Foreskin melanocyte (primary cell): ENCODE measurements at places on chromosomes 7 and 10.

DNA sequence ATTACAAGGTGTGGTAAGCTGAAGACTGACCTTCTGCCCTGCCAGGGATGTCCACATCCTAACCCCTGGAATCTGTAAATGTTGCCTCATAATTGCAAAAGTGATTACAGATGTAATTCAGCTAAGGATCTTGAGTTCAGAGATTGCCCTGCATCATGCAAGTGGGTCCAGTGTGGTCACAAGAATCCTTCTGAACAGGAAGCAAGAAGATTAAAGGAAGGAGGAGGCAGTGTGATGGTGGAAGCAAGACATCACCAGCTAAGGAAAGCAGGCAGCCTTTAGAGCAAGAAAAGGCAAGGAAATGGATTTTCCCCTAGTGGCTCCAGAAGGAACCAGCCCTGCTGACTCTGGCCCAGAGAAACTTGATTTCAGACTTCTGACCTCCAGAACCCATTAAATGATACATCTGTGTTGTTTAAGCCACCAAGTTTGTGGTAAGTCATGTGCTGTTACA is 78.1 kb downstream of the USP6NL start:
- DNase-seq = peak; percentile 96

- DNase-seq = no peak
Observed at GRCh38 chr7:121953164-121953563, 80.2 kb downstream of the PTPRZ1 start.

GRCh38 chr10:3802526-3803265 is 17.7 kb upstream of the KLF6 start:
- peak; percentile 18 for DNase-seq

- peak; percentile 85 for DNase-seq
Observed at GRCh38 chr7:5699467-5700384, 81.7 kb downstream of the RNF216 start.

DNA sequence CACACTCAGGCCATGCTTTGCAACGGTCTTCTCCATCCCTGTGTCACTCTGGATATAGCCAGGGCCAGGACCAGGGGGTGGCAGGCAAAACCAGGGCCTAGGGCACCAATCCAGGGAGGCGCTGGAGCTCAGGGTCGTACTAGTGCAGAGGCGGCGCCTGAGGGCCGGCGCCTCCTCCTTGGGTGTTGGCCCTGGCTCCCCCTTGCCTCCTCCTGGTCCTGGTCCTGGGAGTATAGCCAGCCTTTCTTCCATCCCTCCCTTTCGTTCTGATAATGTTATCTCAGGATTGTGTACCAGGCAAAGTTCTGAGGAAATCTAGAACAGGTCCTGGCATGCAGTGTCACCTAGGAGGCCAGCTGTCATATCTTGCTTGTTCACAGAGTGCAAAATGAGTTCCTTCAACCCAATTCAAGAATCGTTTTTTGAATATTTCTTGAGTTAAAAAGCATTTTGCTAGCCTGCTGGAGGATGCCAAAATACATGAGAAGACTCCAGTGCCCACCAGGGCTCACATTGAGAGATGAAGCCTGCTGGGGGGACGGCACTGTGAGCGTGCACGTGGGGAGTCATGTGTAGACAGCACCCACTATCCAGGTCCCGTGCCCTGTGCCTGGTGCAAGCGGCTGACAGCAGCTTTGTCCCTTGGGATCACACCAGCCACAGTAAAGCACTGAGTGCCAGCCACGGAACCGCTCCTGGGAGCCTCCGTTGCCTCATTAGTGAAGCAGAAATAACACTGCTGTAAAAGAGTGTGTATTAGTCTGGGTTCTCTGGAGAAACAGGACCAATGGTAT is 106.9 kb upstream of the C7orf33 start:
- DNase-seq = no peak

GRCh38 chr10:73625004-73625883 is 16.0 kb downstream of the MYOZ1 start:
- DNase-seq = peak; percentile 11

DNA sequence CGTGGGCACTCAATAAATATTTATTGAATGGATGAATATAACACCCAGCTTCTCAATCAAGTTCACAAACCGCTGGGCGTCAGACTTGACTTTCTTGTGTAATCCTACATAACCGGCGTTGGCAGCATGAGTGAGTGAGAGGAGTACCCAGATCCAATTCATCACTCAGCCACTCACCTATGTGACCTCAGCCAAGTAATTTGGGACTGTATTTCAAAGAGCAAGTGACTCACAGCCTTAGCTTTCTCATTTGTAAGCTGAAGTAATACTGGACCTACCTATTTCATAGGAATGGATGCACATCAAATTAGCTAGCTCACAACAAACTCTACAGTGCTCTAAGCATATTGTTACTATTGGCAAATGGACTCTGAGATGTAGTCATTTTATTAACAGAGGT is 53.8 kb upstream of the FAM204A start:
- no peak for DNase-seq

DNA sequence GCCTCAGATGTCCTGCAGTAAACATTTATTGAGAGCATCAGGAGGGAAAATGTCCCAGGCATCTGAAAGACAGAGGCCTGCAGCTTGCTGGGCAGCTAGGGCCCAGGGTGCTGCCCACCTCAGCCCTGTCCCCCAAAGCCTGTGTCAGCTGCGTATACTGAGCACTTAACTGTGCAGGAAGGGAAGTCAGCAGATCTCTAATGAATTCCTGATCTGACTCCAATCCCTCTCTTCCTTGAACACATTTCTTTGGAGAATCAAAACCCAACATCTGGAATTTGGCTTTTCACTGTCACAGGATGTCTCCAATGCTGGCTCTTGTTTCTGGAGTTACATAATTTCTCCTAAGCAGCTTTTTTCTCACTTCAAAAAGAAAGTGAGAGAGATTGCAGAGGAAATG is 364.7 kb upstream of the NFE2L3 start:
- DNase-seq = no peak

DNA sequence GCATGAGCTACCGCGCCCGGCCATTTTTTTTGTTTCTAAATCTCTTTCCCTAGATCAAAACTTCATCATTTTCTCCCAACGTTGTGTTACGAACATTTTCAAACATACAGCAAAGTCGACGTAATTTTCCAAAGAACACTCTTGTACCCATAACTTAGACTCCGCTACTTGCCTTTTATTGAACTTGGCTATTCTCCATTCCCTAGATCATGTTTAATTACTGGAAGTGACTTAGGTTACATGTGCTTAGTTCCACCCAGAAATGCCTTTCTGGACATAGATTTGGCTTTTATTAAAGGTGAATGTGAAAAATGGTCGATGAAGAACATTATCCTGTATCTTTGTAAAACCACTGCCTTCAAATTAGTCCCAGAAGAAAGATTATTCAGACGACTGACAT is 25.4 kb downstream of the DYNC2I1 start:
- DNase-seq = no peak

DNA sequence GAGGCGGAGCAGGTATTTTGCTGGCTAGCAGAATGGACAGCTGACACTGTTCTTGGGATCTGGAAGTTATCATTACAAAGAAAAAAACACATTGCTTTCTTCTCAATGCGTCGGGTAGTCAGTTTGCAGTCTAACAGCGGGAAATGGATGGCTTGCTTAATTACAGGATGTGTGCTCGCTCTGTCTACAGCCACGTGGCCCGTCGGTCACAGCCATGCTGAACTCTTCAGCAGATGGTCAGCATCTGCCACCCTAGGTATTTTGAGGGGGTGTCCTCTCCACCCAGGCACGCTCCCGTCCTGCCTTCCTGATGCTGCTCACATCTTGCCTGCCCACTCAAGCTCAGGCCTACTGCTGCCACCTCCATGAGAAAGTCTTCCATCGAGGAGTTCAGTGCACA is 20.4 kb upstream of the INMT start:
- DNase-seq = no peak

DNA sequence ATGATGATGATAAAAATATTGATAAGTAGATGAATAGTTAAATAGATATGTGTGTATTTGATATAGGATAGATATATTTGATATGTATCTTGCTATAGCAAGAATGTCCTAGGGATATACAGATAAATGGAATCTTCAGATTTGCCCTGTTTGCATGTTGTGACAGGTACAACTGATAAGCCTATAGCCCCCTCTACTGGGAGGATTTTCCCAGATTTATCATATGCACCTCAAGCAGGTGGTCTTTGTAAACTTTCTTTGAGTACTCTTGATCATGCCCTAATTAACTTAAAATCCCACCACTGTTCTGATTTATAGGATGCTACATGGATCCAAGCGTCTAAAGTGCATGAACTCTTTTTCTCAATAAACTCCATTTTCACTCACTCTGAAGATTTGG is 1050.7 kb downstream of the SORCS3 start:
- no peak for DNase-seq

DNA sequence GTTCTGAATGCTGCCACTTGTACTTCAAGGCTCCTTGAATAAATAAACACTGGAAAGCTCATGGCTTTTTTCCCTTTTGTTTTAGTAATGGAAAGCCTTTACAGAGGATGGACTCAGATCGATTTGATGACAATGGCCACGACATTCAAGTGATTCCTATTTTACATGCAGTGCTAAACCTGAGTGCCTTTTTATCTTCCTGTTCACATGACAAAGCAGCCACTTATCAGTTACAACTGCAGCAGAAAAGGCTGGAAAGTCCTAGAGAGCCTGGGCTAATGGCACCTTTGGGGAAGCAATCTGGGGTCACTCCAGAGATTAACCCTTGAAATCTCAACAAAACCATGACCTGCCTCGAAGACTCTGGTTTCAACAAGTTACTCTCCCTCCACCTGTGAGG is 249.0 kb upstream of the AUTS2 start:
- no peak for DNase-seq

- DNase-seq = no peak
Observed at GRCh38 chr7:64559206-64559605, 3.7 kb downstream of the ZNF680 start.

DNA sequence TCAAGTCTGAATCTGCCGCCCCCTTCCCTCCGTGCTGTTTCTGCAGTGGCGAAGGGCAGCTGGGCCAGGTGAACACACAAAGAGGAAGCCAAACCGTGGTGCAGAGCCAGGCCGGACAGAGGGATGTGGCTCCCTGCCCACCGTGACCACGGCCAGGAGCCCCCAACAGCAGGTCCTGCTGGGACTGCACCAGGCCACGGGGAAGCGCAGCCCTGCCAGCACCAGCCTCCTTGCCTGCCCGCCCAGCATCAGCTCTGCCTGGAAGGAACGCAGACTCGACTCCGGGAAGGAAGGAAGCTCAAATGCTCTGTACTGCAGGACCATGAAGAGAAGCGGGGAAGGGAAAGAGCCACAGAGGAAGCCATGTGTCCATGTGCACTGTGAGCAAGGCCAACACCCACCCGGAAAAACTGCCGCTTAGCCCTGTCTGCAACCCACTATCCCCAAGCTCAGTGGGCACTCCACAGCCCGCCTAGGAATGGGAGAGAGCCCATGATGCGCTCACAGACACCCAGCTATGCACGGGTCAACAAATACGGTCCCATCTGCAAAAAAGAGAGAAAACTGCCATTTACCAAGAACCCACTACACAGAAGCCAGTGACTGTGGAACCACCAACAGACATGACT is 19.0 kb downstream of the GPER1 start:
- no peak for DNase-seq

DNA sequence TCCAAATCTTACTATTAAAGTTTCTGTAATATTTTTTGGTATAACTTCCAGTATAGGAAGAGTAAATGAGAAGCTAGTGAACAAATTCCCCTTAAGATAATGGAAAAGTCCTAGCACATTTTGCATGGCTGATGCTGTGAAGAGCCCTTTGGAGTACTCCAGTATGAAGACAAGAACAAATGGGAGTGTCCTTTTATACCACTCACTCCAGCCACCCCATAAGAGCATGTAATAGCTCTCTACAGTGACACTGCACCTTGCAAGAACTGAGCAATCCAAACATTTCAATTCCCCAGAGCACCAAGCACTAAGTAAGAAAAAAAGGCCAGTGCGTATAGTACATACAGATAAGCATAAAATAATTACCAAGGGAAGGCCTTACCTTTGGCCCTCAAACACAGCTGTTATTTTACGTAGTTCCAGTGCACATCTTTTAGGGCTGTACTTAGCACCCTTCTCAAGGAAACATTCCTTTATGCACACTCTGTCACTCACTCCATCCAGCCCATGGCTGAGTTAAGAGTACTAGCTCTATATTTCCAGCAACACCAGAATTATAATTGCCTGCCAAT is 135.4 kb downstream of the ST7 start:
- no peak for DNase-seq

DNA sequence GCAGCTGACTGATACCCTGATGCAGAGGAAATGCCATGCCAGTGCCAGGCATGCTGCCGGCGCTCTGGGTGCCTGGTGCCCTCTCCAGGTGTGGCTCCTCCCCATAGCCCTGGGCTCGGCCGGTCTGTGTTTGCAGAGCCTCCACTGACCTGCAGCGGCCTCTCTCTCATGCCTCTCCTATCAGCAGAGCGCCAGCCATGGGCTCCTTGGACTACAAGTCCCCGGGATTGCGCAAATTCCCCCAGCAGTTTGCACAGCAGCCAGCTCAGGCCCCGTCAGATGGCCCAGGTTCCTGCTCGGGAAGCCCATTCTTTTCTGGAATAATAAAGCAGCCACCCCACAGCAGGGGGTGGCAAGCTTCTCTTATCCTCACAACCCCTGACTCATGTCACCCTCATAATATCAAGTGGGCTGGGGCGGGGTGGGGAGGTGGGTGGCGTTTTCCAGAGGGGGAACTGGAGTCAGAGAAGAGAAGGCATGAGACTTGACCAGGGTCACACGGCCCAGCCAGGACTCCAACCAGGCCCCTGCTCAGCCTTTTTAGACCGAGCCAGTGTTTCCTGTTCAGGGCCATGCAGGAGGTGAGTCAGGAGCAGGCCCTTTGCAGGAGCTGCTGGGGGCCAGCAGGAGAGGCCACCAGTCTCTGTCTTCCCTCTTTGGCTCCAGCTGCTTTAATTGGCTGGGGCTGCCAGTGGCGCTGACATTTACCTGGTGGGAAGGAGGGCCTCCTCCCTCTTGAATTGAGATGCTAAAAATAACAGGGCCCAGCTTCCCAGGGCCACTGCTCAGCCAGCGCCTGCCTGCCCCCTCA is 58.6 kb downstream of the ZMIZ1 start:
- DNase-seq = no peak

GRCh38 chr10:103692952-103693811 is 162.2 kb downstream of the SH3PXD2A start:
- no peak for DNase-seq

DNA sequence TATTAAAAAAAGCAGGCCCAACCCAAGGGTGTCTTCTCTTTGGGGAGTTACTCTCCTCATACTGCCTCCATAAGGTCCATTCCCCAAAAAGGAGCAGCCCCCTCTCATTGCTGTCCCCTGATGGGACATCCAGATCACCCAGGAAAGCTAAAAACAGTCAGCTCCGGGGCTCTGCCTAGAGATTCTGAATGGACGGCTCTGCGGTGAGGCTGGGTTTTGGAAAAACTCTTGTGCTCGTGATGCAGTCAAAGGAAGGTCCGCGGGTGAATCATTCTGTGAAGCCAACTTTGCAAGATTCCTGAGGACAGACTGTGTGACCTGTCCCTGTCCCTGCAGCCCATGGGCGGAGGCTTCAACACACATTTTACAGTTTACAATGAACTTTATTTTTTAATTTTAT is 351.5 kb downstream of the TYW1 start:
- no peak for DNase-seq
